ENCODE measurements at places on chromosomes 1 and 21.

DNA sequence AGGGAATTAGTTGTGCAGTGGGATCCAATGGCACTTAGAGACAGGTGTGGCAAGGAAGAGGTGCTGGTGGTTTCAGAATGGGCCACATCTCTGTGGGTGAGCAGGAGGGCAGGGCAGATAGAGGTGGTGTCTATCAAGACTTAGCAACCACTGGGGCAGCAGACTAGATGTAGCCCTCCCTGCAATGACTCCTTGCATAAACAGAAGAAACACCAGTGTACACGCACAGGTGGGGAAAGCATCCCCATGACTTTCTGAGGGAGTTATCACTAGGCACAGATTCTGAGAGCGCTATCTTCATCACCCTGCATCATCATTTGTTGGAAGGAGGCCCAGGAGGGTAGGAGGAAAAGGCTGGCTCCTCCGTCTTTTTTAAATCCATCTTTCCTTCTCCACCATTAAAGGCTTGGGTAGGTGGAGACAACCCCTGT lies 58.4 kb downstream of the PLXNA2 start:
- peak; percentile 66 for DNase-seq

DNA sequence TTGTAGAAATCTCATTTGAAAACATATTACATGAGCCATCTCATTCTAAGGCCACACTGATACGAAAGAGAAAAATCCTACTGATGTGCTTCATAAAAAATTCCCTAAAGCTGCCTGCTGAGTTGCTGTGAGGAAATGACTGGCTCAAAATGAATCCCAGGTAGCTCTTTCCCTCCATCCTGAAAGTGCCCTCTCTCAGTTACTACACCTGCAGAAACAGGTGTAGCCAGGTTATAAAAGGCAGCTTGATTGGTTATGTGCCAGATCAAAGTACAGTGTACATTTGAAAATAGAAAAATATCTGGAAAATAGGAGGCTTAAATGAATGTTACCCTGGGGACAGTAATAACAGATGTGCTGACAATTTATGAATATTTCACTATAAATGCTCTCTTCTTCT lies 833.4 kb upstream of the ADGRL4 start:
- DNase-seq, result no peak

DNA sequence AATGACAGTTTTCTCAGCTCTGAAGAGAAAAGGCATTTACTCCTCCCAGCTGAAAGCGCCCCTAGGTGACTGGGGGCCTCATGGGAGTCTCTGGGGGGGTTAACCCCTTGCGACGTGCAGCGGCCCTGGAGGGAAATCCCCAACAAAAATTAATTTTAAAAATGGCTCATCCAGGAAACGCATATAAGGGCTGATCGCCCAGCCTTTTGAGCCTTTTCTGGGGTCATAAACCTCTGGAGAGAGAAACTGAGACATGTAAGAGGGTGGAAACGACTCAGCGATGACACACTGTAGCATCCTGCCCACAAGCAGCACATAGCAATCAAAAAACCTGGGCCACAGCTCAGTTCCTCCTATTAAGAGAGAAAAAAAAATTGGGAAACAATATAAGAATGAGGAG lies 20.4 kb upstream of the HPDL start:
- DNase-seq, result peak; percentile 38

GRCh38 chr1:29050166-29050565 lies 73.5 kb downstream of the TMEM200B start:
- no peak for DNase-seq

DNA sequence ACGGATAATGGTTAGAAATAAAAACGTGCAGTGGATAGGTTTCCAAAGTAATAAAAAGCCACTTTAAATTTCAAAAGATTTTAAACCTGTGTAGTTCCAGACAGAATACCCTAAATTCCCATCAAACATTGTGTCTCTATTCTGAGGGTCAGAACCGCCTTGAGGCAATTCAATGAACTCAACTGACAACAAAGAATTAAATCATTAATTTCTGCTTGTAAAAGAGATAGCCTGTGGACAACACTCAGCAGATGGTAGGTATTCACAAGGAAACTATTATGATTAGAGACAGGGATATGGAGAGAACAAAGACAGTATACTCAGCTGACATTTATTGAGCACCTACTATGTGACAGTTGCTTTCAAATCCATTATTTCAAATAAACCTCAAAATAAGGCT lies 35.1 kb upstream of the JUN start:
- DNase-seq, result no peak

DNA sequence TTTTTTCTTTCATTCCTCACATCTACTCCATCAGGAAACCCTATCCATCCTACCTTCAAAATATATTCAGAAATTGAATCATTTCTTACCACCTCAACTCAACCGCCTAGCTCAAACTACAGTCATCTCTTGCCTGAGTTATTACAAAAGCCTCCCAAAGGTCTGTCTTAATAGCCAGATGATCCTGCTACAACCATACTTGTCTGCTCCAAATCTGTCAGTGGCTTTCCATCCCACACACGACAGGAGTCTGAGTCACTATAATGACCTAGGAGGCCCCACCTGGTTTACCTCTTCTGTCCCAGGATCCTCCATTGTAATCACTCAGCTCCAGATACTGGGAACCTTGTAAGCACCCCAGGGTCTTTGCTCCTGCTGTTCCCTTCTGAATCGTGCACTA lies 37.1 kb upstream of the IL12RB2 start:
- DNase-seq, result no peak

GRCh38 chr1:187762118-187762517 lies 933.4 kb downstream of the PLA2G4A start:
- DNase-seq, result no peak

GRCh38 chr1:38586993-38587646 lies 272.5 kb downstream of the RRAGC start:
- peak; percentile 25 for DNase-seq

- peak; percentile 51 for DNase-seq
These were observed 12.0 kb downstream of the F11R start for GRCh38 chr1:161008869-161009510.

DNA sequence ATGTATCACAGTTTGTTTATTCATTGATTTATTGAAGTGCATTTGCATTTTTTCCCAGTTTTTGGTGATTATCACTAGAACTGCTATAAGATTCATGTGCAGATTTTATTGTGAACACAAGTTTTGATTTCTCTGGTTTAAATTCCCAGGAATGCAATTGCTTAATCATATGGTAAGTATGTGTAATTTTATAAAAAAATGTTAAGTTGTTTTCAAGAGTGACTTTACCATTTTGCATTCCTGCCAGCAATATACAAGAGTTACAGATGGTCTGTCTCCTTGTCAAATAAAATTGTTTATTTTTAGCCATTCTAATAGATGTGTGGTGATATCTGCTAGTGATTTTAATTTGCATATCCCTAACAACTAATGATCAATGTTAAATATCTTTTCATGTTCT lies 127.3 kb upstream of the APP start:
- no peak for DNase-seq

GRCh38 chr1:31735571-31735970 lies 28.6 kb downstream of the ADGRB2 start:
- DNase-seq, result no peak

DNA sequence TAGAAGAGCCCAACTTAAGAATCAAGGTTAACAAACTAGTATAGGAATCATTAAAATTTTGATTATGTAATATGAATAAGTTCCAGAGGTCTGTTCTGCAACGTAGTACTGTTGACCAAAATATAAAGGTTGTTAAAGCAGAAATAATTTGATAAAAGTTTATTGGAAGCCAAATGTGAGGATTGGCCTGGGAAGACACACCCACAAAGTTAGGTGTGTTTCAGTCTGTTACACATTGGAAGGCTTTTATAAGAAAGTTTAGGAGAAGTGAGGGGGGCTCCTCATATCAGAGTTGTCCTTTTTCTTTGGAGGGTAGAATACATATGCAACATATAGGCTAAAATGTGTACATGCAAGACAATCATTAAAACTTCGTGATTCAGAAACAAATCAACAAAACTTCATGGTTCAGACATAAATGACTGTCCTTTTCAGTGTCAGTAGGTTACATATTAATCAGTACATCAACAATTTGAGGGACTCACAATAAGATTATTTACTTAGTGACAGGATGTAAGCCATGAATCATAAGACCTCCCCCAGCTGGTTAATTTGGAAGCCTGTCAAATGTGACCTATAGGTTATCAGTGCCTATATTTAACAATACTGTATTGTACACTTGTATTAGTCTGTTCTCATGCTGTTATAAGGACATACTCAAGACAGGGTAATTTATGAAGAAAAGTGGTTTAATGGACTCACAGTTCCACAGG lies 245.0 kb upstream of the B3GALT2 start:
- DNase-seq, result no peak

GRCh38 chr1:60569189-60569588 lies 495.6 kb upstream of the C1orf87 start:
- no peak for DNase-seq

- DNase-seq, result no peak
These were observed 5.8 kb upstream of the ETV3L start for GRCh38 chr1:157105298-157105987.

DNA sequence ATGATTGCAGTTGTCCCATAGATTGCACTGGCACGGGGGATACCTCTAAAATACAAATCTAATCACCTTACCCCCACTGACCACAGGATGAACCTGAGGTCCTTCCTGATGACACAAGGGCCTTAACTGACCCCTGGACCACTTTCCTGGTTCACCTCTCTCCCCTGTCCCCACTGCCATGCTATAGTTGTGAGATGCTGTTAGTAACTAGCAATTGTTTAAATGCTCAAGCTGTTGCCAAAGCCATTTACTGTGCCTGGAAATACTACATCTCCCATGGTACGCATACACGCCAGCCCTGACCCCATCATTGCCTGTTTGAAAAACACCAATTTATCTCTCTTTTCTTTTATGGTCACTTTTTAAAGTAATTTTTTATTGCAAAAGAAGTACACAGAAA lies 29.1 kb upstream of the RGS8 start:
- DNase-seq, result no peak

DNA sequence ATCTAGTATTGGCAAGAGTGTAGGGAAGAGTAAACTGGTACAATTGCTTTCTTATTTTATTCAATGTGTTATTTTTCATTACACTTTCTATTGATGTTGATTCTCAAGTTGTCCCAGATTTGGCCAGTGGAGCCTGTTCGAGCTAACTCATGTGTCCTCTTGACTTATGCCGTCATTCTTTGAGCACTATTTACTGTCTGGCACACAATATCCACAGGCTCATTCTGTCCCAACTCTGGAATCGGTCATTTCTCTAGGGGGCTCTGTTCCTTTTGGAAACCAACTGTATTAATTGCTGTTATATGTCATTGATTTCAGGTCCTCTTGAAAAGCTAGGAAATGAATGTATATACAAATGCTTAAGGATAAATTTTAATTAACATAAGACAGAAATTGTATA lies 22.4 kb upstream of the SFPQ start:
- no peak for DNase-seq

- no peak for DNase-seq
These were observed 30.3 kb downstream of the CEP350 start for GRCh38 chr1:179984942-179985341.

- no peak for DNase-seq
These were observed 2.4 kb downstream of the ALX3 start for GRCh38 chr1:110067893-110068645.

DNA sequence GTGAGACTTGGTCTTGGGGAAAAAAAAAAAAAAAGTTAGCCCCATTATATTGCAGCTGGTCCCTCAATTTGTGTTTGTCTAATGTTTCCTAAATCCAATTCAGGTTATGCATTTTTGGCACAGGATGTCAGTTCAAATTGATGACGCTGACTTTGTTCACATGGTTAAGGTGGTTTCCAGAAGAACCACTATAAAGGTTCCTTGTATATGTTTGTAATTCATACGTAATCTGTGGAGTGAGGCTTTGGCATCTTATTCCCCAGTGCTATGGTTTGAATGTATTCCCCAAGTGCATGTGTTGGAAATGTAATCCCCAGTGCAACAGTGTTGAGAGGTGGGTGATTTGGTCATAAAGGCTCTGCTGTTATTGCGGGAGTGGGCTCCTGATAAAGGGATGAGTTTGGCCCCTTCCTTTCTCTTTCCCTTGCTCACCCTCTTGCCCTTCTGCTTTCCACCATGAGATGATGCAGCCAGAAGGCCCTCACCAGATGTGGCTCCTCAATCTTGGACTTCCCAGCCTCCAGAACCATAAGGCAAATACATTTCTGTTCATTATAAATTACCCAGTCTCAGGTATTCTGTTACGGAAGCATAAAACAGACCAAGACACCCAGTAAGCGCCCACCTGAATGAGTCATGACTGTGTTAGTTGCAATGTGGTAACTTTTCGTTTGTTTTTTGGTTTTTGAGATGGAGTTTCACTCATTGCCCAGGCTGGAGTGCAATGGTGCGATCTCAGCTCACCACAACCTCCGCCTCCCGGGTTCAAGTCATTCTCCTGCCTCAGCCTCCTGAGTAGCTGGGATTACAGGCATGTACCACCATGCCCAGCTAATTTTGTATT lies 19.5 kb upstream of the HLCS start:
- no peak for DNase-seq

GRCh38 chr1:204984499-204984898 lies 58.5 kb upstream of the CNTN2 start:
- no peak for DNase-seq

- DNase-seq, result no peak
These were observed 9.6 kb downstream of the TRABD2B start for GRCh38 chr1:47987601-47988000.

DNA sequence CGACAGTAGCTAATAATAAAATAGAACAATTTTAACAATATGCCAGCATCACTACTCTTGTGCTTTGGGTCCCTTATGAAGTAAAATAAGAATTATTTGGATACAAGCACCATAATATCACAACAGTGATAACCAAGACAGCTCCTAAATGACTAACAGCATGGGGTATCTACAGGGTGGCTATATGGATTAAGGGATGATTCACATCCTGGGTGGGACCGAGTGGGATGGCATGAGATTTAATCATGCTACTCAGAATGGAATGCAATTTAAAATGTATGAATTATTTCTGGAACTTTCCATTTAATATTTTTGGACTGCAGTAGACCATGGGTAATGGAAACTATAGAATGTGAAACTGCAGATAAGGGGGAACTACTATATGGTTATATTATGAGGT lies 28.1 kb upstream of the B3GALNT2 start:
- peak; percentile 50 for DNase-seq

DNA sequence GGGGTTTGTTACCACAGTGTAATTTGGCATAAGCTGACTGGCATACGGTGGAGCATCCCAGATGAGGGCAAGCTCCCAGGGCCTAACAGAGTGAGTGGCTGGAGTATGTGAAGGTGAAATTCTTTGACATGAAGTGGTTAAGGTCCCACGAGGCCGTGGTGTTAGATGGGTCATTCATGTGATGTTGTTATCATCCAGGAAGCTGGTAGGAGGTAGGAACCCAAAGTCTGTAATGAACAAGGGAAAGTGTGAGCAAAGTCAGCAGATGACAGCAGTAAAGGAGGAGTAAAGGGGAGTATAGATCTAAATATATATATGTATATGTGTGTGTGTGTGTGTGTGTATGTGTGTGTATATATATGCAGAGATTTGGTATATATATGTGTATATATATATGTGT lies 47.6 kb downstream of the MDM4 start:
- DNase-seq, result no peak

GRCh38 chr1:205532996-205533735 lies 28.7 kb downstream of the CDK18 start:
- no peak for DNase-seq

Data from M059J (cell line).